Progenitor cell of endocrine pancreas (in vitro differentiated cells): ENCODE measurements at places on chromosomes 13 and 19. TPM values are rescaled to one million over a fixed set of nuclear protein-coding genes. Genes with fewer than 3 reads are reported as not detected.

- no peaks in the 10 kb centered on the region for H3K27me3 ChIP-seq
- peaks cover 9% of the 10 kb centered on the region for H3K36me3 ChIP-seq
- no peak for DNase-seq
- peak overlapping the region; percentile 98 for H3K4me3 ChIP-seq
- H3K27ac ChIP-seq, result peak overlapping the region; percentile 96
Observed at GRCh38 chr19:34428549-34429285, 536 bp downstream of the UBA2 start.

The PROZ gene
- total RNA-seq, result not detected in 2 replicates

The FAM83E gene
- total RNA-seq, result 3.8 and 4.3 TPM in 2 replicates

The PHLDB3 gene
- total RNA-seq, result 20.3 and 23.4 TPM in 2 replicates

The MATK gene
- total RNA-seq, result 1.8 TPM in 2 replicates

DNA sequence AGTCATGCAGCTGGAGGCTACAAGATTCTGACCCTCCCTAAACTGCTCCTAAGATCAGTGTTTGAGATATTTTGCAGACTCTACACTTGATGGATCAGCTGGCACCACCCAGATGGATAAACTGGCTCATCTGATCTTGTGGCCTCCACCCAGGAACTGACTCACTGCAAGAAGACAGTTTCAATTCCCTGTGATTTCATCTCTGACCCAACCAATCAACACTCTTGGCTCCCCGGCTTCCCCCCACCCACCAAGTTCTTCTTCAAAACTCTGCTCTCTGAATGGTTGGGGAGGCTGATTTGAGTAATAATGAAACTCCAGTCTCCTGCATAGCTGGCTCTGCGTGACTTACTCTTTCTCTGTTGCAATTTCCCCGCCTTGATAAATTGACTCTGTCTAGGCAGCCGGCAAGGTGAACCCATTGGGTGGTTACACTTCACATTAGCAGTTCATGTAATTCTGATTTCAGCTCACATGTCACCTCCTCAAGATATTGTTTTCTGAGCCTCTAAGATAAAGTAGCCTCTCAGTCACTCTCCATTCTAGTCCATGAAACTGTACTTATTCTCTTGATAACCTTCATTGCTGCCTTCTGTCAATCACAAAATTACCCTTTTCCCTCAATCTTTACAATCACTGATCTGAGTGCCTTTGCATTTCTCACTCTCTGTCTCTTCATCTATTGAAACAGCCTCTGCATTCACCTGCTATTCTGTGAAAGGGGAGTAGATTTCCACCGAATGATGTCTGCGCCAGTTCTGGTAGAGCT lies 9.9 kb upstream of the FPR3 start:
- H3K4me1 ChIP-seq, result no peaks in the 10 kb centered on the region
- H3K27ac ChIP-seq, result no peak overlapping the region
- no peak overlapping the region for H3K4me3 ChIP-seq
- no peaks in the 10 kb centered on the region for H3K36me3 ChIP-seq

DNA sequence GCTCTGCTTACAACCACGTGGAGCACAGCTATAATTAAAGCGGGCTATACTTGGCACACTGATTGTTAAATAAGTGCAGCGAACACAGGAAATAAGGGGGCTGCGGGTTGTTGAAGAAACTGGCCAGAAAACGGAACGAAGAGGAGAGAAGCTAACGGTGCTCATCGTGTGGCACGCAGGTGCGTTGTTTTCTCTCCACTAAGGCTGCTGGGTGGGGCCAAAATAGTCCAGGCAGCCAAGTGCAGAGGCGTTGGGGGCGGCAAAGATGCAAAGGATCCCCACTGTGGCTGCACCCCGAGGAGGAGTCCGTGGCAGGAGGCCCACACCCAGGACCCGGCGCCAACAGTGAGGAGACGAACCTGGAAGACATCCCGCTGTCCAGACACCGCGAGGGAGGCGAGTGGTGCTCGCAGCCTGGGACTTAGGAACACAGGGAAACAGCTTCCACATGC lies 8.1 kb upstream of the ARL11 start:
- no peaks in the 10 kb centered on the region for H3K27me3 ChIP-seq
- H3K4me3 ChIP-seq, result no peak overlapping the region
- H3K27ac ChIP-seq, result no peak overlapping the region
- H3K36me3 ChIP-seq, result no peaks in the 10 kb centered on the region
- no peaks in the 10 kb centered on the region for H3K4me1 ChIP-seq

The ARHGAP45 gene
- total RNA-seq, result 6.1 and 8.1 TPM in 2 replicates

DNA sequence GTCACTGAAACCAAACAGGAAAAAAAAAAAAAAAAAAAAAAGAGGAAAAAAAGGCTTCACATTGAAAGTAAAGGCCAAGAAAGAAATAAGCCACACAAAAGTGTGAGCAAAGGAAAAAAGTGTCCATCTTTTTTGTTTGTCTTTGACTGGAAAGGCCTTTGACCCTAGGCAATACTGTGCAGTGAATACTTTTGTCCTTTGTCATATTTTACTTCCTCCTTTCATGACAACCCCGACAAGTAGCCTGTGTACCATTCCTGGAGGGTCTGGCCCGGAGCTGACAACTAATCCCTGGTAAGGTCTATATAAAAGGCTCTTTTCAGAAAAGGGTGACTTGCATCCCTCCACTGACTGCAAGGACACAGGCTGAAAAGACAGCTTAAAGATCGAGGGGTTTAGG lies 12.9 kb upstream of the MICU2 start:
- no peak overlapping the region for H3K27ac ChIP-seq
- DNase-seq, result no peak
- H3K4me1 ChIP-seq, result peaks cover 7% of the 10 kb centered on the region
- H3K27me3 ChIP-seq, result peaks cover 12% of the 10 kb centered on the region
- no peak overlapping the region for H3K4me3 ChIP-seq

The MAP4K1 gene
- 6.7 and 10.9 TPM in 2 replicates for total RNA-seq

- H3K4me1 ChIP-seq, result no peaks in the 10 kb centered on the region
- no peak overlapping the region for H3K4me3 ChIP-seq
- H3K27ac ChIP-seq, result no peak overlapping the region
- DNase-seq, result no peak
- no peaks in the 10 kb centered on the region for H3K27me3 ChIP-seq
- H3K36me3 ChIP-seq, result peaks cover 3% of the 10 kb centered on the region
Observed at GRCh38 chr13:36619535-36619934, 54.3 kb upstream of the SERTM1 start.

The MBD3L2 gene
- total RNA-seq, result not detected in 2 replicates

GRCh38 chr13:78566631-78567030 lies 36.7 kb downstream of the POU4F1 start:
- peaks cover 9% of the 10 kb centered on the region for H3K27me3 ChIP-seq
- DNase-seq, result no peak
- H3K36me3 ChIP-seq, result no peaks in the 10 kb centered on the region

The CABP5 gene
- not detected in 2 replicates for total RNA-seq

The DMKN gene
- total RNA-seq, result 201 and 213 TPM in 2 replicates

DNA sequence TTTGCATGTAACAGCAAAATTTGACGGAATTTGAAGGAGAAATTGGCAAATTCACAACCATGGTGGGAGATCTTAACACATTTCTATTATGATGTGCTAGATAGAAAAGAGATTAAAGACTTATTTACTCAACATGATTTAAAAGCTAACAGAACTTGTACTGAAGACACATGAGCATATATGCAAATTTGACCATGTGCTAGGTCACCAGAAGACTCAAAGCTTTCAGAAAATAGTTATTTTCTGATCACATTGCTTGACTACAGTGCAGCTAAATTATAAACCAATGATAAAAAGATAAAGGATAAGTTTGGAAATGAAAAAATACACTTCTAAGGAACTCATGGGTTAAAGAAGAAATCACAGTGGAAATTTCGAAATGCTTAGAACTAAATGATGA lies 9.1 kb downstream of the GPR183 start:
- H3K27ac ChIP-seq, result no peak overlapping the region
- no peaks in the 10 kb centered on the region for H3K36me3 ChIP-seq
- no peak for DNase-seq
- no peaks in the 10 kb centered on the region for H3K27me3 ChIP-seq

The ITGBL1 gene
- total RNA-seq, result not detected in 2 replicates

The RHPN2 gene
- total RNA-seq, result 33.9 and 40.2 TPM in 2 replicates

- H3K4me1 ChIP-seq, result no peaks in the 10 kb centered on the region
- DNase-seq, result no peak
- no peak overlapping the region for H3K4me3 ChIP-seq
- no peak overlapping the region for H3K27ac ChIP-seq
Observed at GRCh38 chr19:20005741-20006140, 33.6 kb downstream of the ZNF682 start.

DNA sequence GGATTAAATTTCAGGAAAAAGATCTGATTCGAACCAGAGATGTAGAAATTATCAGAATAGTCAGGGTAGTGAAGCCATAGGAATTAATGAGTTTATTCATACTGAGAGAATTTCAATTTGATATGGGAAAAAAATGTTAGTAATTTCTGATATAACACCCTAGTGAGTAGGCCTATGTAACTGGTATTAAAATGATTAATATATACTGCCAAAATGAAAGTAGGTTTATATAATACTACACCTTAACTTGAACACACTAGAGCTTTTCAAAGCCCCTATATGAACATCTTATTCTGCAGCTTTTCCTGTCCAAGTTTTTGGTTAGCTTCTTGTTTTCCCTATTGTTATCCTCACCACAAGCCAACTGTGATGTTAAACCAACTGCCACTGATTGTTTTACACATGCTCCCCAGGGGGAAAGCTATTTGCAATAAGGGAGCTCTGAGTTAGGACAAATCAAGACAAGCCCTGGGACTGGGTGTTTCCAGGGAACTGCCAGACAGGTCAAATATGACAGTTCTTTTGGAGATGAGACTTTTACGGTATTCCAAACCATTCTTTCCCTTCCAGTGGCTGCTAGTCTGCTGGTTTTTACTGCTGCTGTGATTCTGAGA lies 45.3 kb downstream of the FNDC3A start:
- no peaks in the 10 kb centered on the region for H3K4me1 ChIP-seq
- DNase-seq, result no peak
- H3K27me3 ChIP-seq, result no peaks in the 10 kb centered on the region
- no peak overlapping the region for H3K27ac ChIP-seq
- H3K36me3 ChIP-seq, result peaks cover 36% of the 10 kb centered on the region
- H3K4me3 ChIP-seq, result no peak overlapping the region

DNA sequence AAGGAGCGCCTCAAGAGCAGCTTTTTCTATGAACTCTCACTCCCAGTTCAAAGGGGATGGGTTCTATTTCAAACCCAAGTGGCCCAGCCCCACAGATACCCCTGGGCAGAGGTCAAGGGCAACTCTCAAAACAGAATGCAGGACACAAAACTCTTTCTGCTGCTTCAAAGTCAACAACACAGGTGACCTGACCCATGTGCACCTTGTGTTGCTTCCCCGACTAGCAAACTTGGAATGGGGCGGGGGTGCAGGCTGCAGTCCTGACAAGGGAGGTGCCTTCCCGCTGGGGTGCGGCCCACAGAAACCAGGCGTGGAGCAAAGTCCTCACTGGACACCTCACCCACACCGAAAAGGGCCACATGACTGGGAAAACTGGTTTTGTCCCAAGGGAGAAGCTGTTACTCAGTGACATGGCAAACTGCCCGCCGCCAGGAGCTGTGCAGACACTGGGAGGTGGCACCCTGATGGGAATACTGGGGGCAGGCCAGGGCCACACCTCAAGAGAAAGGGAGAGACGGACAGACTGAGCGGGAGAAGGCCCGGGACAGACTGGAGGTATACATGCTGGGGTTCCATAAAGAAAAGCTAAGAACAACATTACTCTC lies 17.4 kb downstream of the ZC3H4 start:
- DNase-seq, result no peak
- peak overlapping the region; percentile 92 for H3K27ac ChIP-seq
- no peaks in the 10 kb centered on the region for H3K27me3 ChIP-seq
- no peak overlapping the region for H3K4me3 ChIP-seq
- H3K36me3 ChIP-seq, result peaks cover 19% of the 10 kb centered on the region

DNA sequence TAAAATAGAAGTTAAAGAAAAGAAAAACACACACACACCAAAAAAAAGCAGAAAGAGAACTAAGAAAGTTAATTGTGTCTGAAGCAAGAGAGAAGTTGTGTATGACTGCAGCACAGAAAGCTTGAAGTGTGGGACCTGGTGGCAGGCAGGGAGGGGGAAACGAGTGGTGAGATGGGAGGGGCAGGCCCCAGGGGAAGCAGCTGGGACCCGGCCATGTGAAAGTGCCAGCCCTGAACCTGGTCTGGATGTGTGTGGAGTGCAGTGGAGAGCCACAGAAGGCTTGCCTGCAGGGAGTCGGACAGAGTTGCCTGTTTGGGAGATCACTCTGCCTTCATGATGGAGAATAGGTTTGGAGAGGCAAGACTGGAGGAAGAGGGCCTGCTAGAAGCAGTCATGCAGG lies 199.0 kb downstream of the GGACT start:
- no peak overlapping the region for H3K4me3 ChIP-seq
- no peaks in the 10 kb centered on the region for H3K4me1 ChIP-seq
- H3K27me3 ChIP-seq, result no peaks in the 10 kb centered on the region
- peaks cover 4% of the 10 kb centered on the region for H3K36me3 ChIP-seq
- no peak for DNase-seq
- no peak overlapping the region for H3K27ac ChIP-seq

The ZNF324B gene
- 10.1 and 11.2 TPM in 2 replicates for total RNA-seq

DNA sequence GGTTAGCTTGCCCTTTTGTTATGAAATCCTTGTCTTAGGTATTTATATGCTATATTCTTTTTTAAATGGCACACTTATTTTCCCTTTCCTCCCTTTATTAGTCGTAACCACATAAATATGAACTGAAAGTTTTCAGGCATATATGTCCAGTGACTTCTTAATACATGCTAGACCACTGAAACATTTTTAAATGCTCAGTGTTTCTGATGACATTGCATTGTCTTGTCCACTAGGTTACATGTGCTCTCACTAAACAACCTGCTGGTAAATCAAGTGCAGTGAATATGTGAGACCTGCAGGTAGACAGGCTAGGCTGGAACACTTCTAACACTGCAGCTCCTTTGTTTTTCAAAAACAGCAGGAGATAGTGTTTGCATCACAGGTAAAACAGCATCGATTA lies 332.6 kb upstream of the DACH1 start:
- no peak for DNase-seq
- H3K27ac ChIP-seq, result no peak overlapping the region
- H3K4me3 ChIP-seq, result no peak overlapping the region
- peaks cover 14% of the 10 kb centered on the region for H3K4me1 ChIP-seq
- H3K27me3 ChIP-seq, result no peaks in the 10 kb centered on the region
- no peaks in the 10 kb centered on the region for H3K36me3 ChIP-seq

- no peaks in the 10 kb centered on the region for H3K27me3 ChIP-seq
- H3K4me1 ChIP-seq, result peaks cover 23% of the 10 kb centered on the region
- H3K4me3 ChIP-seq, result no peak overlapping the region
- H3K27ac ChIP-seq, result no peak overlapping the region
Observed at GRCh38 chr13:110628477-110628793, 13.1 kb downstream of the NAXD start.

The ZNF730 gene
- 21.3 and 21.8 TPM in 2 replicates for total RNA-seq

The BABAM1 gene
- total RNA-seq, result 93.4 and 113 TPM in 2 replicates
